WTC11 (cell line): ENCODE measurements at places on chromosomes 1 and 21. TPM values are rescaled to one million over a fixed set of nuclear protein-coding genes. Genes with fewer than 3 reads are reported as not detected.

PRAMEF27 gene
- not detected in 3 replicates for total RNA-seq

CHD5 gene
- 1.6 to 2.4 TPM (median 1.6 TPM) in 3 replicates for total RNA-seq

MTR gene
- 27.5 to 36.1 TPM (median 34.5 TPM) in 3 replicates for total RNA-seq

SH2D2A gene
- total RNA-seq = 4.9 to 6.9 TPM (median 6.6 TPM) in 3 replicates

CLCNKA gene
- 1.5 to 2.7 TPM (median 2.7 TPM) in 3 replicates for total RNA-seq

RGS8 gene
- 0.07 to 0.66 TPM (median 0.14 TPM) in 3 replicates for total RNA-seq

REN gene
- total RNA-seq = not detected in 3 replicates

ELK4 gene
- 34.4 to 39.0 TPM (median 37.5 TPM) in 3 replicates for total RNA-seq

PLA2G2A gene
- total RNA-seq = 1.2 to 2.6 TPM (median 1.9 TPM) in 3 replicates

KRTAP12-4 gene
- 0.50 TPM in 1 of 3 replicates, not detected in the others for total RNA-seq

NBPF6 gene
- not detected in 3 replicates for total RNA-seq

HORMAD1 gene
- not detected in 3 replicates for total RNA-seq
